ENCODE measurements at places on chromosomes 2 and 18. TPM values are rescaled to one million over a fixed set of nuclear protein-coding genes. Genes with fewer than 3 reads are reported as not detected.

Gene PPP4R1
- 33.7 TPM for total RNA-seq

Gene DYSF
- 5.5 TPM for total RNA-seq

Gene CD8B
- 260 TPM for total RNA-seq

Gene ANKRD30B
- not detected for total RNA-seq

Gene VIT
- total RNA-seq, result not detected

Gene ZNF521
- not detected for total RNA-seq

Gene PLEKHH2
- total RNA-seq, result 0.89 TPM

Gene IL37
- not detected for total RNA-seq

Gene MDH1B
- total RNA-seq, result 1.1 TPM

Gene BBS5
- total RNA-seq, result 5.0 TPM

Gene GREB1
- 0.52 TPM for total RNA-seq

Gene UGT1A10
- not detected for total RNA-seq

Gene ABCG5
- not detected for total RNA-seq

GRCh38 chr18:9710037-9710436, 1.9 kb downstream of the RAB31 start:
- no peak overlapping the region for H3K27ac ChIP-seq
- no peak for DNase-seq
- peaks cover 92% of the 10 kb centered on the region for H3K27me3 ChIP-seq
- H3K4me3 ChIP-seq, result no peak overlapping the region
- H3K4me1 ChIP-seq, result peaks cover 20% of the 10 kb centered on the region

- H3K4me3 ChIP-seq, result no peak overlapping the region
- no peaks in the 10 kb centered on the region for H3K27me3 ChIP-seq
- H3K36me3 ChIP-seq, result peaks cover 17% of the 10 kb centered on the region
- DNase-seq, result no peak
- no peak overlapping the region for H3K27ac ChIP-seq
Observed at GRCh38 chr2:170030040-170030439, 147.9 kb upstream of the MYO3B start.

- DNase-seq, result peak; percentile 24
- no peaks in the 10 kb centered on the region for H3K27me3 ChIP-seq
- H3K4me1 ChIP-seq, result peaks cover 12% of the 10 kb centered on the region
- no peaks in the 10 kb centered on the region for H3K36me3 ChIP-seq
- peak overlapping the region; percentile 83 for H3K27ac ChIP-seq
Observed at GRCh38 chr18:55477499-55477859, 110.5 kb downstream of the TCF4 start.

GRCh38 chr2:65944213-65944612, 490.7 kb upstream of the MEIS1 start:
- no peaks in the 10 kb centered on the region for H3K27me3 ChIP-seq
- no peaks in the 10 kb centered on the region for H3K36me3 ChIP-seq
- no peak overlapping the region for H3K4me3 ChIP-seq
- no peak for DNase-seq
- no peaks in the 10 kb centered on the region for H3K4me1 ChIP-seq

DNA sequence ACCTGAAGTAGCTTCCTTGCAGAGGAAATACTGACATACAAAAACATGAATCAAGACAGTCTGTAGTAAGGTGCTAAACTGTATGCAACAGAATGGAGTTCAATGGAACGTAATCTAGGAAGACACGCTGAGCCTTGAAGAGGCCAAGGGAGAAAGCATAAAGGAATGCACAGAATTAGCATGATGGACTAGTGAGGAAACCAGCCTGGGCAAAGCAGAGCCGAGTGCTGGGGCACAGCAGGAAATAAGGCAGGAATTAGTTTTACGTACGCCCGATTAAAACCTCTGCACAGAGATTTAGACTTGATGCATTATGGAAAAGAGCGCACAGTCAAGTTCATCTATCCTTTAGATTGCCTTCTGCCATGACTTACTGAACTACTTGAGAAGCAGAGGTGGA, 200.3 kb downstream of the DLGAP1 start:
- H3K36me3 ChIP-seq, result no peaks in the 10 kb centered on the region
- H3K27ac ChIP-seq, result no peak overlapping the region

GRCh38 chr2:205180730-205181129, 501.6 kb upstream of the NRP2 start:
- H3K36me3 ChIP-seq, result no peaks in the 10 kb centered on the region
- H3K27me3 ChIP-seq, result no peaks in the 10 kb centered on the region

DNA sequence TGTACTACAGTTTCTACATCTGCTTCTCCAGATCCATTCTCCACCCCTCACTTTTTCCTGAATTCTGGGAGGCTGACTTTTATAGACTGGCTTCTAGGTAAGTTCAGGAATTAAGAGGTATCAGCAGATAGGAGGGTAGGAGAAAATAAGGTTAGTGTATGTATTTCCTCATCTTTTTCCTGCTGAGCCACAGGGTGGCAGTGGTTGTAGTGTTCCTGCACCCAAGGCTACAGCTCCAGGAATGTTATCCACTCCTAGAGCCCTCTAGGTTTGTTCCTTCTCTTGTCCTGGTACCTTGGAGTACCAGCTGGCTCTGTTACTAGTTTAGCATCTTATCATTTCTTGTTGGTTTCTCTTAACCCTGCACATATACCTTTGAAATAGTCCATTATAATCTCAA, 40.7 kb upstream of the C2orf66 start:
- H3K4me1 ChIP-seq, result peaks cover 12% of the 10 kb centered on the region
- no peak for DNase-seq
- H3K27ac ChIP-seq, result no peak overlapping the region
- no peaks in the 10 kb centered on the region for H3K27me3 ChIP-seq

DNA sequence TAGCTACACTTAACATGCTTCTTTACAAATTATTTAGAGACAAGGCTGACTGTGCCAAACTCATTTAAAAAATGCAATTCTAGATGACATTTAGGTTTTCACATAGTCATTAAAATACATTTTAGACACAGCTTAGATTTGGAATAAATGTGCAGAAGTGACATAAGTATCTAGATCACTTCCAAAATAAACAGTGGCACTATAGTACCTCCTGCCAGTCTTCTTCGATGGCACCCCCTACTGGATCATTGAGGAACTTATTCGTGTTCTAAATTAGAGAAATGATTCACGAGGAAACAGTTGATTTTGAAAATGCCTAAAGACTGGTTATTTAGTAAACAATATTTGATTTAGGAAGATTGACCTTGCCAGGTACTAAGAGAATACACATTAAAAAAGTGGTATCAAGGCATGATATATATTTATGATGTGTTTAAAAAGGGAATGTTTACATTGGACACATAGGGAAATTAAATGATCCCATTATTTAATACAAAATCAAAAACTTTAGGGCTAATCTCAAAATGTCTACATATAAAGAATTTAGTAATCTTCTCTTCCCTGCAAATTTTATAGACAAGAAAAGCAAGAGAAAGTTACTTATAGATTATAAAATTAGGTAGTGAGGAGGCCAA, 323.9 kb downstream of the XIRP2 start:
- H3K4me3 ChIP-seq, result no peak overlapping the region
- DNase-seq, result no peak
- H3K27me3 ChIP-seq, result no peaks in the 10 kb centered on the region

GRCh38 chr2:124683536-124684428, 658.7 kb downstream of the CNTNAP5 start:
- no peaks in the 10 kb centered on the region for H3K4me1 ChIP-seq
- DNase-seq, result no peak

DNA sequence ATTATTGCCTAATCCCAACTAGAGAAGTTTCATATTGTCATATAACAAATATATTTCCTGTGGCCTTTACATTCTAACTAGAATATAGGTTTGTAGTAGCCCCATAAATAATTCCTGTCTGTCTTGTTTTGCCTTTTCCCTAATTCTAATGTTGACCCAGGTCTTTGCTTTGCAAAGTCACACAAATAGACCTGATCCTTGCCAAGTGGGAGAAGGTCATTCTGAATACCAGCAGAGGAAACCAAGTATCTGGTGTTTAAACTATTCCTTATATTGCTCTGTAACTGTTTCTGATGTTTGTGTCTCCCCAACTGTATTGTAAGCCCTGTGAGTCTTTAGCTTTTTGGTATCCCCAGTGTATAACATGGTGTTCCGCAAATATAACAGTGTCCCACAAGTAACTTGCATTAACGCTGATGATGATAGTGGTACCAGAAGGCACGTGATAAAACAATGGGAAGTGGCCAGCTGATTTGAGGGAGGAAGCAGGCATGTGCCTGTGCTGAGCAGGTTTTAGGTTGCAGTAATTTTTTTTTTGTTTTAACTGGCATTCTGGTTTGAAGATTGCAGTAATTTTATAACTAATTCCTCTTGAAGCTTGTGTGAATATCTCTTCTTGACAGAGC, 11.1 kb downstream of the HADHB start:
- no peaks in the 10 kb centered on the region for H3K36me3 ChIP-seq
- DNase-seq, result no peak
- peaks cover 26% of the 10 kb centered on the region for H3K4me1 ChIP-seq
- no peak overlapping the region for H3K27ac ChIP-seq
- no peaks in the 10 kb centered on the region for H3K27me3 ChIP-seq

DNA sequence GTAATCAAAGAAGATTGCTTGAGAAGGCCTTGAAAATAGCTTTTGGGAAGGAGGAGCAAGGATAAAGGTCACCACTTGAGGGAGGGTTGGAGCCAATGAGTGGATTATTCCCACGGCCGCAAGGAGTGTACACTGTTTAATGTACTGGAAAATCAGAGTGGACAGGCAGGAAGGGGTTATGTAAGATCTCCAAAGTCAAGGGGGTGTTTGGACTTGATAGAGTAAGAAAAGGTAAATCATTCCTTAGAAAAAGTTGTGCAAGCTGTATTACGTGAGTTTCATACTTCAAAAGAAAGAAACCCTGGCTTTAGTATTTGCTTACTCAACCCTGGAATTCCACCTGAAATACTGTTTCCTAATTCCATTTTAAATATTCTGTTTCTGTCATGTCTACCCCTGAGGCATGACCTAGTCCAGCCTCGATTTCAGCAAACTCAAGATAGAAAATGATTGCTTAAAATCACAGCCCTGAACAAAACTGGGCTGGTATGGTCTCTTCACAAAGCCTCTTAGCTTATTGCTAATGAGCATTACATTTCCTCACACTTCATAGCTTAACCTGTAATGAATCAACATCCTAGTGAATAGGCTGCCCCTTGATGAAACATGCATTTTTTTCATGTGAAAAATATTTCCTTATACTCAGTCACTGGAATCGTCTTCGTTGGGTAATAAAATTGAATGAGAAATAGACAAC, 1.1 kb downstream of the MREG start:
- H3K4me3 ChIP-seq, result peak overlapping the region; percentile 90
- no peak for DNase-seq
- peak overlapping the region; percentile 67 for H3K27ac ChIP-seq
- no peaks in the 10 kb centered on the region for H3K27me3 ChIP-seq
- H3K36me3 ChIP-seq, result peaks cover 8% of the 10 kb centered on the region

GRCh38 chr2:128237081-128237534, 81.6 kb downstream of the HS6ST1 start:
- no peak overlapping the region for H3K4me3 ChIP-seq
- H3K36me3 ChIP-seq, result no peaks in the 10 kb centered on the region
- no peak for DNase-seq
- H3K27ac ChIP-seq, result no peak overlapping the region
- peaks cover 2% of the 10 kb centered on the region for H3K4me1 ChIP-seq

- DNase-seq, result no peak
- no peak overlapping the region for H3K27ac ChIP-seq
- H3K36me3 ChIP-seq, result no peaks in the 10 kb centered on the region
- H3K4me1 ChIP-seq, result peaks cover 11% of the 10 kb centered on the region
- peaks cover 92% of the 10 kb centered on the region for H3K27me3 ChIP-seq
Observed at GRCh38 chr2:104845552-104845931, 8.4 kb upstream of the POU3F3 start.

- DNase-seq, result no peak
- no peak overlapping the region for H3K27ac ChIP-seq
Observed at GRCh38 chr2:127676906-127677305, 1.6 kb upstream of the LIMS2 start.

DNA sequence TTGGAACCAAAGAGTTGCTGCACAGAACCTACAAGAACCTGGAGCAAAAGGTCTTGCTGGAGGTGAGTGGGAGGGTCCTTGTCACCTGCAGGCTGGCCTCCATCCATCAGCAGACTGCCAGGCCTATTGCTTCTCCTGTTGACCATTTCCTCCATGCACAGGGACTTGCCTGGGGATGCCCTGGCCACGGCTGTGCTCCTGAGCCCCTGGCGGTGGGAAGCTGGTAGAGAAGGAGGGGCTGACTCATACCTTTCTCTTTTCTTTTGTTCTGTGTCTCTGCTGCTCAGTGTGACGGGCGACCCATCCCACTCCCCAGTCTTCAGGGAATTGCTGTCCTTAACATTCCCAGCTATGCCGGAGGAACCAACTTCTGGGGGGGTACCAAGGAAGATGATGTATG, 102.6 kb downstream of the DGKD start:
- no peak for DNase-seq
- no peak overlapping the region for H3K4me3 ChIP-seq
- no peaks in the 10 kb centered on the region for H3K27me3 ChIP-seq
- no peaks in the 10 kb centered on the region for H3K4me1 ChIP-seq
- H3K36me3 ChIP-seq, result peaks cover 12% of the 10 kb centered on the region

GRCh38 chr18:23330423-23330822, 122.7 kb upstream of the RIOK3 start:
- no peaks in the 10 kb centered on the region for H3K4me1 ChIP-seq
- H3K4me3 ChIP-seq, result no peak overlapping the region
- no peak overlapping the region for H3K27ac ChIP-seq
- H3K36me3 ChIP-seq, result peaks cover 42% of the 10 kb centered on the region

DNA sequence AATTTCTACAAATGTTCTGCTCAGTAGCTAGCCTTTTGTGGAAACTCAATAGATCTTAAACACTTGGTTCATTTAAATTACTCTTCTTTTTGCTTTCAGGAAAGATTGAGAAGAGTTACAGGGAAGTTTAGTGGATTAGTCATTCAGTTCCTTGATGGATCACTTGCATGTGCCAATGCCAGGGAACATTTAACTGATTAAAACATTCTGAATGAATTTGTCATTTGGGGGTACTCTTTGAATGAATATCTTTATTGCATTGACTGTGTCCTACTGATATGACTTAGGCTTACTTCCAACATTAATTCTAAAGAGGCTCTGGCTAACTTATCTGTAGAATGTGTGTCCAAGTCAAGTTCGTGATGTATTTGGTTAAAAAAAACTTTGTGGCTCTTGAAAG, 199.8 kb downstream of the PLCL1 start:
- no peak for DNase-seq
- H3K27ac ChIP-seq, result no peak overlapping the region
- no peaks in the 10 kb centered on the region for H3K27me3 ChIP-seq
- peaks cover 14% of the 10 kb centered on the region for H3K36me3 ChIP-seq
- no peak overlapping the region for H3K4me3 ChIP-seq

- DNase-seq, result no peak
- H3K27ac ChIP-seq, result no peak overlapping the region
- H3K4me3 ChIP-seq, result no peak overlapping the region
- H3K4me1 ChIP-seq, result peaks cover 1% of the 10 kb centered on the region
- no peaks in the 10 kb centered on the region for H3K36me3 ChIP-seq
Observed at GRCh38 chr2:219527076-219527394, 12.8 kb downstream of the ASIC4 start.

GRCh38 chr2:13114391-13114790, 397.7 kb downstream of the TRIB2 start:
- no peak for DNase-seq
- H3K36me3 ChIP-seq, result no peaks in the 10 kb centered on the region
- H3K4me3 ChIP-seq, result no peak overlapping the region
- H3K27ac ChIP-seq, result no peak overlapping the region
- H3K4me1 ChIP-seq, result no peaks in the 10 kb centered on the region
- peaks cover 6% of the 10 kb centered on the region for H3K27me3 ChIP-seq

All from activated naive CD8-positive, alpha-beta T cell treated with anti-CD3 and anti-CD28 coated beads for 36 hours (primary cell).